ENCODE measurements at places on chromosomes 2 and 18.

DNA sequence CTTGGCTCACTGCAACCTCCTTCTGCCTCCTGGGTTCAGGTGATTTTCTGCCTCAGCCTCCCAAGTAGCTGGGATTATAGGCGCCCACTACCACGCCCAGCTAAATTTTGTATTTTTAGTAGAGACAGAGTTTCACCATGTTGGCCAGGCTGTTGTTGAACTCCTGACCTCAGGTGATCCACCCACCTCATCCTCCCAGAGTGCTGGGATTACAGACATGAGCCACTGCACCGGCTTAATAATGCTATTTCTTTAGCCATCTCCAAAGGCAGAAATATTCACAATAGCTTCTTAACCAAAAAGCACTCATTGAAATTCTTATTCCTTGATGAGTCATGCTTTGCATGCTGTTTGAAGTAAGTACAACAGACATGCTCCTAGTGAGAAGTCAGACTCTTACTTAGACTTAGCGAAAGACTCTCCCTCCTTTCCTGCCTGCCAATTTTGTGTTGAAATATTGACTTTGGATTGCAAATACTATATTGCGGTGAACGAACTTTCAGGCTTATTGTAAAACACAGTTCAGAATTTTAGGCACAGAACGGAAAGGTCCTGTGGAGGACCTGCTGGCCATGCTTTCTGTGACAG, 4.4 kb downstream of the ACTR3 start:
- no peak for DNase-seq

DNA sequence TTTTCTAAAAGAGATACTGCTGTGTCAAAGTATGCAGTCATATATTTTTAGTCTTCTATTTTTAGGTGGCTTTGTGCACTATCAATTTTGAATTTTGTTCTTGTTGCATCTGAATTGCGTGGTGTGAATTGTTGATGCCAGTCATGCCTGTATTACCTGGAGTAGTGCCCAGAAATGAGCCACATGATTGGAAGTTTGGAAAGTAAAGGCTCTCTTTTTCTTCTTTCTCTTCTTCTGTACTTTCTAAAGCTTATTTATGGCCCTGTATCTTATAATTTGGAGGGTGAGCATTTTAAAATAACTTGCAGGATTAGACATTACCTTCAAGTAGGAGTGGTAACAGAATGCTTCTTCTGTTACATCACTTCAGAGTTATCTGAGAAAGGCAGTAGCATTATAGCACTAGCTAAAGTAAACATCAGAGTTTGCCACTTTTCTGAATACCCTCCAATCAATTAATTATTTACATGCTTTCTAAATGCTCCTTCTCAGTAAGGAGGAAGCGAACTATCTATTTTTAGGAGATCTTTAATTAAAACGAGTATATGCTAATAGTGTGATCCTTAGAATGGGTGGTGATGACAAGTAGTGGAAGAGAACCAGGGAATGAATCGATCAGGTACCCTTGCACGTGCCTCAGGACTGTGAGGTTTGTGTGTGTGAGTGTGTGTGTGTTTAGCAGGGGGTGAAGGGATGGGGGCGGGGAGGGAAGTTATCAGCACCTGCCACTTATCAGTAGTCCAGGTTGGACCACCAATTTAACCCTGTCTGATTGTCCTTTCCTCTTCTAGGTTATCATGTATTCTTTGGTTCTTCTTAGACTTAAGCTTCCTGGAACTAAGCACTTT, 112.5 kb downstream of the MAP3K20 start:
- DNase-seq, result no peak

GRCh38 chr2:178417916-178418315, 33.1 kb downstream of the PRKRA start:
- DNase-seq, result no peak

GRCh38 chr2:129849559-129850160, 129.8 kb upstream of the RAB6C start:
- DNase-seq, result no peak

- DNase-seq, result no peak
Observed at GRCh38 chr2:15932394-15933183, 7.8 kb upstream of the MYCN start.

- DNase-seq, result no peak
Observed at GRCh38 chr2:29787473-29788465, 133.6 kb downstream of the ALK start.

DNA sequence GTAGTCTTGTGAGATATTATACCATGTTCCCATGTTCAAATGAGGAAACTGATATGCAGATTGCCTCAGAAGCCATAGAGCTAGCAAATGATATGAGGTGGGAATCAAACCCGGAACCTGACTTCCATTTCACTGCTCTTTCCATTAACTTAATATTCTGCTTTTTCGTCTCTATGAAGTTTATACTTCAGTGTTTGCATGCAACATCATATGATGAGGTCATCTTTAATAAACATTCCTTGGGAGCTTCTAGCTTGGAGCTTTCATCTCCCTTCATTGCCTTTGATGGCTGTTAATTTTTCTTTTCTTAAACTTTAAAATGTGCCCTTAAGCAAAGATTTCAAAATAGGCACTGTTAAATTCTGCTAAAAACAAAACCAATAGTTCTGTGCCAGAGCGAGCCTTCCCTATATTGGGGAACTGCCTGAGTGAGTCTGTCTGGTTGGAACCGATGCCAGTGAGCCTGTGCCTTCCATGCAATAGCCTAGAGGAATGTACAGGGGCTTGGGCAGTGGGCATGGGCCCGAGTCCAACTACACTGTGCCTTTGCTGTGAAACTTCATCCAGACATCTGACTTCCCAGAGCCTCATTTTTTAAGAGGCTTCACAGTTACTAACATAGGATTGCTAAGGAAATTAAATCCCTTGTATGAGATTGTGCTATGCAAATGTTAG, 91.1 kb upstream of the TMEM200C start:
- no peak for DNase-seq

DNA sequence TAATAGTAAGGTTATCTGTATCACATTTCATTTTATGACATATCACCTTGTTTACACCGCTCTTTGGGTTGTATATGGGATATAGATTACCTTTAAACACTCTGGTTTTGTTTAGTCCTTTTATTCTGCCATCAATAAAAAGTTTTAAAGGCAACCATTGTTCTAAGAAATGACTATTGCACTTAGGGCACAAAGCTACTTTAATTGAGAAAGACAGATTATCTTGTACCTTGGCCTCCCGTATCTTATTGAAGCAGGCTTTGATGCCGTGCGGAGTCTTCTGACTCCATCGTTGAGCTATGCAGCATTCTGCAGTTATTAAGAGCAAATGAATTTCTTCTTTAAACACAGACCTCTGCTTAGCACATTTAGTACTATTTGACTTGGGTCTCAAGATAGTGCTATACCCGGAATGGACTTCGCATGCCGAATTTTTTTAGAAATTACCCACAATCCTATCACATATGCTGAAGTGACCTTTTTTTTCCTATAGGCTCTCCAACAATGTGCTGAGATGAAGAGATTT, 16.7 kb downstream of the PKDCC start:
- no peak for DNase-seq

GRCh38 chr2:41724465-41724864, 323.4 kb upstream of the PKDCC start:
- no peak for DNase-seq

DNA sequence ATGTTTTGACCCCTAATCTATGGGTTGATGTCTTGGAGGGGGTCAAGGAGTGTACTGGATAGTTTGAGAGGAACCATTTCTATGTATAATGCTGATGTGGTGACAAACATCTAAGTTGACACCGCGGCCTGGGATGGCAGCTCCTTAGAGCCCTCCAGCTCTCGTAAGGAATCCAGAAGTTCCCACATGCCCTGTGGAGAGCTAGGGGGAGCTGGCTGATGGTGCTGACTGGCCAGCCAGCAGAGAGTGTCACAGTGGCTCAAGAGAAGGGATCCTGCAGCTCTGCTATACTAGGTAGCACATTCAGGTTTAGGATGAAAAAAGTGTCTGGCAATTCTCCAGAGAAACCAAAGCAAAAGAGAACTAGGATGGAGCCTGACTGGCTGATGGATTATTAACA, 842.2 kb upstream of the VRK2 start:
- DNase-seq, result no peak

- DNase-seq, result no peak
Observed at GRCh38 chr18:39345321-39345720, 1779.7 kb upstream of the CELF4 start.

DNA sequence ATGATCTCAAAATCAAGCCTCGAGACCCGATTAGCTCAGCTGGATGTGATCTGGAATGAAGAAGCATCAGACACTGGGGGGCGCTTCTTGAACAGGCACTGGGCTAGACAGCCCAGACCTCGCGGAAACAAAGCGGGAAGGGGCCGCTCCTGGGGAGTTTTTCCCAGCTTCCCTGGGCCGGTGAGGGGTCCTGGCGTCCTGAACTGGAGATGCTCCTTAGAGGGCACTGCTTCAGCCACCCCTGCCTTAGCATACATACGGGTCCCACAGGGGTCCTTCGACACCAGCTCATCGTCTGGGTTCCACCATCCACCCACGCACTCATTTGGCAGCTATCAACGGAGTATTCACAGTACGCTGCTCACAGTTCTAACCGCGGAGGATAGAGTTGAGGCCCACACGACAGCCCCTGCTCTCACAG, 146.7 kb downstream of the TSN start:
- no peak for DNase-seq

DNA sequence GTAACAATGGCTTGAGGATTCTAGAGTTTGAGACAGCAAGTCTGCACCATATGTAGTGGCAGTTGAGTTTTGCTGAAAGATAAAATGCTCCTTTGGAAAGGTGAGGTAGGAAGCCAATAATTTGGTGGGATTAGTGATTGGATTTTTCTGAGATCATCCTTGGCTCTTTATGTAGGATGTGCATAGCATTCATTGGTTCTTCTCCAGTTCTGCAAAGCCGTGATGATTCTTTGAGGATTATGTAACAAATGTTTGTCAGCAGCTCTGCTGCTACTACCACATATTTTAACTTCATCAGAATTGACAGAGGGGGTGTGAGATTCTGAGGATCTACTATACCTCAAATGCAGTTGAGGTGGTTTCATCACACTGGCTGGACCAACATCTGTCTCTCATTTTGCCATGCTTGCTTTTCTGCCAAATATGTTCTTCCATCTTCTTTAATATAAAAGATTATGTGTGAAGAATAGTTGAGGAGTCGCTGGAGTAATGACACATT, 188.9 kb upstream of the RASGRP3 start:
- no peak for DNase-seq

GRCh38 chr2:99656994-99657393, 167.2 kb upstream of the REV1 start:
- DNase-seq, result no peak

DNA sequence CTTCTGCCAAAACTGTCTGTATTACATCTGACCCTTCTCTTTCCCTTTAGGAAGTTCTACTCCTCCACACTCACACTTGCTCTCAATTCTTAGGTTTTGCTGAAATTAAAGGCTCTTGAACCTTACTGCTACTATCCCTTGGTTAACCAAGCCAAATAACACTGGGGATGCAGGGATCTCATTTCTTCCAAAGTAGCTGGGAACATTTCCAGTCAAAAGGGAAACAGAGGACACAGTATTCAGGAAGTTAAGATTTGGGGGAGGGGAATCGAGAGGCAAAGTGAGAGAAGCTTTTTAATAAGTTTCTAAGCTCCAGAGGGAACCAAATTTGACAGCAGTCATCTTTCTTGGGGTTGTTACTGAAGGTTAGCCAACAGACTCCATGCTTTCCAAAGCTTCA, 6.2 kb downstream of the SEPTIN2 start:
- no peak for DNase-seq

DNA sequence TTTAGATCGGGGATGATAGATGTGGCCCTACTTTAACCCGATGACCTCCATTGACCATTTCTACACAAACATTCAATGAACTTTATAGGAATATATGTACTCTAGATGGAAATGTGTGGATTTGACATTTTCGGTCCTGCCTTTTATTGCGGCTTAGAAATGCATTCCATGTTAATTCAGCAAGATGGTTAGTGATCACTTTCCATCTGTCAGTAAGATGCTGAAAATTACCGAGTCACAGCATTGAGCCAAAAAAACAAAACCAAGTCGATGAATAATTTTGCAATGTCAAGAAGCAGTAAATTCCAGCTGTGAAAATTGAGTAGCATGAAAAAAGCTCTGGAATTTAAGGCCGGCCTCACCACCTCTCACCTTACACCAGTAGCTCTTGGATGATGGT, 1642.6 kb upstream of the NXPH2 start:
- no peak for DNase-seq

DNA sequence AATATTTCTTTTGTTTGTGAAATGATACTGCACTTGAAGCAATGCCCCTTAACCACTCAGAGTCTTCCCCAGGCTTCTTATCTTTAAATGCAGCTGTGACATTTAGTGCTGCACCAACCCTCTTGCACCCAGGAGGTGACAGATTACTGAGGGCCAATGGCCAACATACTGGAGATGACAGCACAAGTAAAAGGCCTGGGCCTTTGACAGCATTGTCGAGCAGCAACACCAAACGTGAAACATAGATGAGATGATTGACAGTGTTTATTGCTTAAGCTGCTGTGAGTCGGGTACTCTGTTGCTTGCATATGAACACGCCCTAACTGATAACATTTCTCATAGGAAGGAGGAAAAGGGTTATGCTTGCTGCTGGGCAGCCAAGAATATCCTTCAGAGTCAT, 80.3 kb downstream of the THNSL2 start:
- DNase-seq, result no peak

GRCh38 chr2:36812196-36812595, 115.7 kb downstream of the VIT start:
- DNase-seq, result no peak

DNA sequence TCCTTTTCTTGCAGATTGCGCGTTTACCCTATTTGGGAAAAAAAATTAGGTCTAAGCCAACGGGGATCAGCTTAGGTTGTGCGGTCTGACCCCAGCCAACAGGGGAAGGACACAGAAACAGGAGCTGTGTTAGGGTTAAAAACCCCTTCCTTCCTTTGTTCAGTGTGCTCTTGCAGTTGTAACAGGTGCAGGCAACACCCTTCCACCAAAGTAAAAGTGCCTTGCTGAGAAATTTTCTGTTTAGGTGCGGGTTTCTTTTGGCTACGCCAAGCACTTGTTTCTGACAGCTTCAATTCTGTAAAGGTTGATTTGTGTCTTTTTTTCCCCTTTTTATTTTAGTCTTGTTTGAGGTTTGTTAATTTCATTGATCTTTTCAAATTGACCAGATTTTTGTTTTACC, 92.5 kb downstream of the PTPN4 start:
- DNase-seq, result no peak

GRCh38 chr2:69742322-69742952, 503 bp downstream of the ANXA4 start:
- DNase-seq, result no peak

DNA sequence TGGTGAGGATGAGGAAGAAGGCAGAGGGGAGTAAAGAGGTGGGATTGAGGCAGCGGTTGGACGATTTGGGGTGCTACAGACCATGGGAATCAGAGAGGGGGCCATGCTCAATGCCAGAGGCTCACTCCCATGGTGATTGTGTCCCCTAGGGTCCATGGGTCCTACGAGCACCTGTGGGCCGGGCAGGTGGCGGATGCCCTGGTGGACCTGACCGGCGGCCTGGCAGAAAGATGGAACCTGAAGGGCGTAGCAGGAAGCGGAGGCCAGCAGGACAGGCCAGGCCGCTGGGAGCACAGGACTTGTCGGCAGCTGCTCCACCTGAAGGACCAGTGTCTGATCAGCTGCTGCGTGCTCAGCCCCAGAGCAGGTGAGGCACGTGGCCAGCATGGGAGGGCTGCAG, 5.2 kb downstream of the CAPN10 start:
- no peak for DNase-seq

GRCh38 chr2:11669454-11670291, at the start of gene NTSR2:
TSS of gene NTSR2 (minus strand) at chr2:11670195. CDS start at chr2:11670129, 66 bp downstream.
- no peak for DNase-seq

GRCh38 chr2:55107436-55107835, 57.2 kb upstream of the RTN4 start:
- DNase-seq, result no peak
